Fibroblast of lung (primary cell): ENCODE measurements at places on chromosomes 4 and X. TPM values are rescaled to one million over a fixed set of nuclear protein-coding genes. Genes with fewer than 3 reads are reported as not detected.

GRCh38 chrX:20459410-20460350 is 193.0 kb upstream of the RPS6KA3 start:
- DNase-seq: no peak

DNA sequence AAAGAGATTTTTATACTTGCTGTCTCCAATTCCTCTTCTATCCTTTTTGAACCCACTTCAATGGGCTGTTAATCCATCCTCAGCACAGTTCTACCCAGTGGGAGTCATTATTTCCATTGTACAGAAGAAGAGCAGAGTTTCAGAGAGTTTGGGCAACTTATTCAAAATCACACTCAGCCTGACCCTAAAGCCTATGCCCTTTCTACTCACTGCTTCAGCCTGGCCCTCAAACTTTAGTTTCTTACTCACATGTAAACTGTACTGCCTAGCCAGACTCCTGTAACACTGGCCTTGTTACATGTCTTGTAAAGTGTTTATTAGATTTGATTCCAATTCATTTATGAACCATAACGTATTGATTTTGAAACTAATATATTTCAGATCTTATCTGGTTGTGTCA is 25.1 kb upstream of the USO1 start:
- no peak for DNase-seq

DNA sequence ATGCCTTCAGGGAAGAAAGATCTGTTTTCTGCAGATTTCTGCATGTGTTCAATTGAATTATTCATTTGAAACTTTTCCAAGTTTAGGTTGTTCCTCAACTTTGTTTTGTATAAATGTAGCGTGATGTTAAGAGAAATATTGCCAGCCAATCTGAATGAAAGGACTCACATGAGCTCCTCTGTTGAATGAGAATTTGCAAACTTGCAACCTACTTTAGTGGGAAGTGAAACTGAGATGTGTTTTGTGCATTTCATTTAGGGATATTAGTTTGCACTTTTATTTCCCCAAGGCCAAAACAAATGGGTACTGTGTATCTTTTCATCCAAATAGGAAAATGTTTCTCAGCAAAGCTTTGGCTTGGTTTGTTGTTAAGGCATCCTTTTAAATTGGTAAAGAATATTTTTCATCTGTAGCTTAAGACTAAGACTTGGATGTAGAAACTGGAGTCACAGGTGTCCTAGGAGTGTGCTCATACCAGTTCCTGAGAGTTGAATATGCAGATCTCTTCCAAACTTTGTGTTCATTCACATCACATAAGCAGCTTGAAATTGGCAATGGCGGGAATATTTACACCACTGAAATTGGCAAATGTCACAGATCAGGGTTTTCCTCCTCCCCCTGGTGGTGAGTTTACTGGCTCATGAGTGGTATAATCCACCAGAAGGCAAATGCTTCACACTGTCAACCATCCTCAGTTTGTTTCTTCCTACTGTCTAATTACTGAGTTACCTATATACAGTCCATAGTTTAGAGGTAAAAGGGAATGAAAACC is 193.6 kb upstream of the BANK1 start:
- DNase-seq: no peak

- DNase-seq: no peak
Observed at GRCh38 chrX:17922303-17922702, 61.2 kb upstream of the RAI2 start.

- no peak for DNase-seq
Observed at GRCh38 chr4:1416948-1417260, 10.7 kb upstream of the NKX1-1 start.

- DNase-seq: no peak
Observed at GRCh38 chrX:130212371-130212770, 40.6 kb downstream of the RAB33A start.

DNA sequence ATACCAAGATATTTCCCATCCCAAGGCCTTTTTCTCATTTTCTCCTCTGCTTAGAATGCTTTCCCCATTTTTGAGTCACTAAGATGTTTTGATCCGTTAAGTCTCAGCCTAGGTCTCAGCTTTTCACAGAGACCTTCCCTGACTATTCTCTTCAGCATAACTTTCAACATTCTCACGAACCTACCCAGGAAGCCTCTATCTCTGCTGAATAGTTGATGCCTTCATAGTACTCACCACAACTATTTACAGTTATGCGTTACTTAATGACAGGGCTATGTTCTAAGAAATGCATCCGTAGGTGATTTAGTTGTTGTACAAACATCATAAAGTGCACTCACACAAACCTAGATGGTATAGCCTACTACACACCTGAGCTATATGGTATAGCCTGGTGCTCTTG is 64.5 kb downstream of the ARL9 start:
- peak; percentile 83 for DNase-seq

DNA sequence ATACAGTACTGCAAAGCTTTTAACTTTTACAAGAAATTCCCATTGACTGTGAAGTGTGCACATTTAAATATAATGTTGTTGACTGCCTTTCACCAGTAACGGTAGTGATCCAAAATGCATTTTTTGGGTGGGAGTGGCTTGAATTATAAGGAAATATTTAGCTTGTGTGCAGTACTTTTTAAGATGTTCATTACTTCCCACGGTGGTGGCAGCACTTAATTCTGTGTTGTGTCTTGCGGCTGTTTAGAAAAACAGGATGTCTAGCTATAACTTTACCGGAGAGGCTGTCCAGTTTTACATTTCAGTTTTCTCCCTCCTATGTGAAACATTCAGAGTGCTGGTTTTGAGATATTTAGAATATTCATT is 1.7 kb downstream of the TMEM131L start:
- peak; percentile 46 for DNase-seq

DNA sequence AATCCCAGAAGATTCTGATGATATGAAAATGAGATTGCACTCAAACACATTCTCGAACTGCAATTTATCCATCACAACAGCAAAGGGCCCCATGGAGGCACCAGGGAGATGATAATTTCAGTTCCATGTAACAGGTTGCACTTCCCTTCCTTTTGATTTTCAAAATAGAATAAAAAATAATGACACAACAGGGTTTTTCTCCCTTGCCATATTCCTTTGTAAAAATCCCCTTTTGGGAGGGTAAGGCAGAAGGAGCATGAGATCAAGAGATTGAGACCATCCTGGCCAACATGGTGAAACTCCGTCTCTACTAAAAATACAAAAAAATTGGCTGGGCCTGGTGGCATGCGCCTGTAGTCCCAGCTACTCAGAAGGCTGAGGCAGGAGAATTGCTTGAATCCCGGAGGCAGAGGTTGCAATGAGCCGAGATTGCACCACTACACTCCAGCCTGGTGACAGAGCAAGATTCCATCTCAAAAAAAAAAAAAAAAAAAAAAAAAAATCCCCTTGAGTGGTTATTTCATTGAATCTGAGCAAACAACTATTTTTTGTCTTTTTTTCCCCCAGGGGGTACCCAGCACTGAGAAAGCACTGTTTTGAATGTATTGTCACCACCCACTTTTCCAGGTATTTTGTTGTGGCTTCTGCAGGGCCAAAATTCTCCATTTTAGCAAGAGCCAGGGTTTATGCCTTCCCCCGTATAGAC is 26.7 kb downstream of the TBC1D9 start:
- no peak for DNase-seq

DNA sequence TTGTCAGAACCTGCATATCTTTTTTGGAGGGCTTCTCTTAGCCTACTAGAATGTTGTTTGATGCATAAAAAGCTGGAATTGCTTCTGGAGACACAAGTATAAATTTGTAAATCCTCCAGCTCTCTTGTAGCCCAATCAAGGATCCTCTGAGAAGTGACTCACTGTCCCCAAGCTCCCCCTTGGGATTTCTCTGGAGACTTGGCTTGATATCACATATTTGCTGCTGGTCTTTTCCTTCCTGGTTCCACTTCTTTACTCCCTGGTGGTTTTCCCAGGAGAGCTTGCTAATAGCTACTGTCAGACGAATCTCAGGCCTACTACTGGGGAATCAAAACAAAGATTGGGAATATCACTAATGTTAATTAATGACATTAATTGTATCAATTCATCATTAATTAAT is 173.1 kb downstream of the STK32B start:
- DNase-seq: peak; percentile 7

DNA sequence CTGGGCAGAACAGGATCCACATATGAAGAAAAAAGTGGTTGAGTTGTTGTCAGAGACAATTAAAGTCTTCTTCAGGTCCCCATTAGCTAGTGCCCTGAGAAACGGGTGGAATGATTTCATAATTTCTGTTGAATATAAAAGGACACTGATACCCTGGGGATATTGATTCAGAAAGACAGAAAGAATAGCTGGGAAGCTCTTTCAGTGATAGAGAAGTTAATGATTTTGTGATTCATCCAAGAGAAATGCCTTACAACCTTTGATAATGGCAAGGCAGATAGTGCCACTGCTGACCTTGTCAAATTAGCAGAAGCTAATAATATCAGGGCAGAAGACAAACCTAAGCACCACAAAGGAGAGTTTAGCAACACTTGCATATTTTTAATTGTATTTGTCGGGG is 37.9 kb downstream of the UNC5C start:
- no peak for DNase-seq

DNA sequence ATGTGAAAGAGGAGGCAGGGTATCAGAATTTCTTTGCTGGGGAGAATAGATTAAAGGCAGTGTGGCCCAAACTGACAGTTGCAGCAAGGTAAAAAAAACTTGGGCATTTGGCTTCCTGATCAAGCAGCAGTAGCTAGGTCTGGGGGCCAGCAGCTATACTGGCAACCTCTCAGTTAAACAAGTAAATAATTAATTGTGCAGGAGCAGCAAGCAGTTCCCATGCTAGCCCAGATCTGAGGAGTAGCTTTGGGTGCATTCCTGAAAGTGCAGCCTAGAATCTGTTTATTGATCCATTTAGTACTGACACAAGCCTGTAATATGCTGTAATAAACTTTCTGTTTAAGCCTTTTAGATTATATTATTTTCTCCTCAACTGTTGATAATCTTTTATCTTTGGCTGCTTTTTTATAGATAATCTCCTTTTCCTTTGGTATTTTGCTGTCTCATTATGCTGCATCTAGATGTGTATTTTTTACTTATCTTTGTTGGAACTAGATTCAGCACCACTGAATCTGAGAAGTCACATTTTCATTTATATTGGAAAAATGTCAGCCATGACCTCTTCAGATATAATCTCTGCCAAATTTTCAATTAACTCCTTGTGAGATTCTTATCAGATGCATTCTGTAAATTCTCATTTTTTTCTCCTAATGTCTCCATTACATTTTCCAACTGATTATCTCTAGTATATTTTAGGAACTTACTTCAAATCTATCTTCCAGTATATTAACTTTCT is 276.3 kb downstream of the STPG2 start:
- no peak for DNase-seq

- DNase-seq: no peak
Observed at GRCh38 chr4:73683033-73683432, 57.3 kb upstream of the CXCL8 start.

- no peak for DNase-seq
Observed at GRCh38 chr4:119070301-119070700, 65.3 kb upstream of the MYOZ2 start.

GRCh38 chr4:40506492-40506891 is 123.2 kb downstream of the RBM47 start:
- DNase-seq: no peak

GRCh38 chr4:38149472-38149996 is 189.3 kb downstream of the PTTG2 start:
- DNase-seq: no peak

- no peak for DNase-seq
Observed at GRCh38 chrX:23228950-23229448, 105.7 kb upstream of the PTCHD1 start.

- DNase-seq: no peak
Observed at GRCh38 chr4:173642509-173642908, 112.5 kb upstream of the HAND2 start.

DNA sequence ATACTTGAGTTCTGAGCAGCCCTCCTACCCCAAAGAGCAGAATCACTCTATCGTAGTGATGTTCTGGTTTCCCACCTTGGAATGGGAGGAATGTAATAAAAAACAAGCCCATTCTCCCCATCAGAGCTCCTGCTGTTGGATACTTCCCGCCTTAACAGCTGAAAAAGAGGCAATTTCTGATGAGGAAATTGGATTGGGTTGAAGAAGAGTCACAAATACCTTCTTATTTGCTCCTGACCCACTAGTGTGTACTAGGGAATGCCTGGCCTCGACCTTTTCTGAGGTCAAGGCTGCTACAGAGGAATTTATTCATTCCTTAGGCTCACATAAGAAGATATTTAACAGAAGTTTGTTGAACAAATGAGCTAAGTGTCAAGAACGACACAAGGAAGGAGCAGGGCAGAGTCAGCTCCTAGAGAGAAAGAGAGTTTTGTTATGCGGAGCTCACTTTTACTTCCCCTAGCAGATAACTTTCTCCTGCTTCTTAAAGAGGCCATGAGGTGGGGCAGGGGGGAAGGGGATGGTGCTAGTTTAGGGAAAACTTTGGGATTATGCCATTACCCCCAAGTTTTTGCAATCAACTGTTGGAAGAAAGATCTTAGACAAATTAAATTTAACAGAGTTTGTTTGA is 273.8 kb upstream of the CLNK start:
- DNase-seq: no peak

The ASMTL gene
- total RNA-seq: 11.0 and 12.9 TPM in 2 replicates

The WDR13 gene
- total RNA-seq: 98.4 and 99.7 TPM in 2 replicates

The F8 gene
- total RNA-seq: 5.4 and 7.9 TPM in 2 replicates

The GYPB gene
- not detected in 2 replicates for total RNA-seq

The TMEM35A gene
- total RNA-seq: 11.6 and 28.6 TPM in 2 replicates

The ZNF280C gene
- total RNA-seq: 2.3 and 4.1 TPM in 2 replicates

The RGN gene
- 15.4 and 23.8 TPM in 2 replicates for total RNA-seq

The SPANXB1 gene
- total RNA-seq: not detected in 2 replicates

The DUX4 gene
- total RNA-seq: not detected in 2 replicates
